Left ventricle myocardium inferior (tissue), 1 donor: ENCODE measurements at places on chromosomes 4 and X. TPM values are rescaled to one million over a fixed set of nuclear protein-coding genes. Genes with fewer than 3 reads are reported as not detected.

Gene NSUN7
- 0.91 TPM for total RNA-seq

- no peak for DNase-seq
Measured at GRCh38 chr4:148021686-148022085, 289.8 kb downstream of the ARHGAP10 start.

DNA sequence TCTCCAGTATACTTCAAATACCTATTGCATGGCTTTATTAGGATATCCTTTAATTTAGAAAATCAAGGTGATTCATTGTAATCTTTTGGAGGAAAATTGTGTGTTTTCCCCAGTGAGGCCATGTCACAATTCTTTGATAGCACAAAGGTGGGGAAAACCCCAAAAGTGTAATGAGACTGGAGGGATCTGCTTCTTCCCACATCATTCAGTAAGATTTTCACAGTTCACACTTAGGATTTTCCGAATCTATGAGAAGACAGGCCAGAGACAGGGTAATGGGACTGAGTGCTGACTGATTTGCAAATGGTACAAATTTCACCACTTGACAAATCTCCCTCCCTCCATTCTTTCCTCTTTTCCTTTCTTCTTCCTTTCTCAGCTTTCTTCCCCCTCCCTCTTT, 181.1 kb downstream of the MGST2 start:
- DNase-seq: no peak

DNA sequence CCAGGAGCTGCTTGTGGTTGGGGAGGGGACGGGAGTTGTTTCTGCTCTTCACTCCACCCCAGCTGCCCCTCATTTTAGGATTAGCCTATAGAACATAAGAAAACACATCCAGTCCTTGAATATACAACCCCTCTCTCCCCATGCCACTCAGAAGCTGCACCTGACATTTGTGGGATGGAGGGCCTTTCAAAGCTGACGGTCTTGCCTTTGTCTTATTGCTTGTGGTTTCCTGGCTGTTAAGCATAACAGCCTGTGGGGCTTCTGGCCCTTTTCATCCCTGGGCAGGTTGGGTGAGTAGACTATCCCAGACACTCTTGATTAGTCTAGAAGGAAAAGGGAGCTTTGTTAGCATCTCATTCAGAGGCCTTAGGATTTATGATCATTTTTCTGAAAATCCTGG, 407.6 kb upstream of the BOD1L1 start:
- no peak for DNase-seq

- DNase-seq: no peak
Measured at GRCh38 chr4:74190919-74191397, 33.0 kb downstream of the MTHFD2L start.

DNA sequence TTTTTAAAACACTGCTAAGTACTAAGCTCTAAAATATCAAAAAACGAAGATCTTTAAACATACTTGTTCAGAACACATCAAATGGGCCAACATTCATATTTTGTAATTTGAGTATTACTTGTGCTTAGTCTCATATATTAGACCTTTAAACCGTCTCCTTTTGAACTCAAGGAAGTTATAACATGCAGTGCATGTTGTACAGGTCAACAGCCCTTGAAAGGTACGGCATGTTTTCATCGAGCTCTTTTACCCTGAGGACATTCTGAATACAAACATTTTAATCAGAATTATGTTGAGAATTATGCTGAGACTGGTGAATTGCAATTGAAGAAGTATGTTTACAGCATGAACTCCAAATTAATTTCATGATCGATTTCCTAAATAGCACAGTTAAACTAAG, 7.0 kb upstream of the ASB11 start:
- no peak for DNase-seq
